Hematopoietic multipotent progenitor cell treated with erythropoietin and hydrocortisone succinate and interleukin-3 and kit ligand, for 8 days (in vitro differentiated cells): ENCODE measurements at places on chromosomes 2 and 18.

GRCh38 chr2:177679611-177680605 lies 287.3 kb downstream of the AGPS start:
- peak; percentile 84 for DNase-seq

DNA sequence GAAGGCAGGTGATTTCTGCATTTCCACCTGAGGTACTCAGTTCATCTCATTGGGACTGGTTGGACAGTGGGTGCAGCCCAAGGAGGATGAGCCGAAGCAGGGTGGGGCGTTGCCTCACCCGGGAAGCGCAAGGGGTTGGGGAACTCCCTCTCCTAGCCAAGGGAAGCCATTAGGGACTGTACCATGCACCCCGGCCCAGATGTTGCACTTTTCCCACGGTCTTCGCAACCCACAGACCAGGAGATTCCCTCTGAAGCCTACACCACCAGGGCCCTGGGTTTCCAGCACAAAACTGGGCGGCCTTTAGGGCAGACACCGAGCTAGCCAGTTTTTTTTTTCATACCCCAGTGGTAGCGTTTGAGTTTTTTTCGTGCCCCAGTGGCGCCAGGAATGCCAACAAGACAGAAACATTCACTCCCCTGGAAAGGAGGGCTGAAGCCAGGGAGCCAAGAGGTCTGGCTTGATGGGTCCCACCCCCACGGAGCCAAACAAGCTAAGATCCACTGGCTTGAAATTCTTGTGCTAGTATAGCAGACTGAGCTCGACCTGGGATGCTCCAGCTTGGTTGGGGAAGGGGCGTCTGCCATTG lies 75.9 kb upstream of the RANBP2 start:
- DNase-seq: no peak

DNA sequence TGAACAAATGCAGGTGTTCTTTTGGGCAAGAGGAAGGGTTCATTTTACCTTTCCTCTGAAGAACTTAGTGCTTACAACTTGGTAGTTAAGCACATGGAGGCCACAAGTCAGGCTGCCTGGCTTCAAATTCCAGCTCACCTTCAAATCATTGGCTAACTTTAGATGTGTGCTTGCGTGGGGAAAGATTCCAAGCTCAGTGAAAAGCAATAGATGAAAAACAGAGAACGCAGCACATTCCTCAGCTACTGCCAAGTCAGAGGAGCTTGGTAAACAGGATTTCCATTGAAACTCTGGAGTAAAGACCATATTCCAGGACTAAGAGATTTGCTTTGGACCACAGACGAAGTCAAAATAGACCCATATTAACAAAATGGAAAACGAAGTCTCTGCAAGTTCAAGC lies 96.3 kb upstream of the ASB18 start:
- DNase-seq: no peak

DNA sequence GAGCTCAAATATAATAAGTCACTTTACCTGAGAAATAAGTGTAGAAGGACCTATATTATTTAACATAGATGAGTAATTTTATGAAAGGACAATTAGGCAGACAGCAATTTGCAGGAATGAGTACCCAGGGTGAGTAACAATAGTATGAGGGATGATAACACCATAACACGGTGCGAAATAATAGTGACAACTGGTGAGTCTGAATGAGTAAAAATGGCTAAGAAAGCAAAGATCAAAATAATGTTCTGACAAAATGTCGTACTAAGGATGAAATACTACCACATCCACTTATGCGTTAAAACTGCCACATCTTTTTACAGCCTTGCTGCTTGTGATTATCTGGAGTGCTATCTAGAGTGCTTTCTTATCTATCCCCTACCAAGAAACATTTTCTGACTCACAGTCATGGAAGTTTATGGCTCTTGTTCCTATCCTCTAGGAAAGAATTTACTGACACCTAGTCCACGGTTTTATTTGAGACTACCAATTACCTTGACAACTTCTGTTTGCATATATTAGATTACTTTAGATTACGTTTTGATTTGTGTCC lies 929.7 kb downstream of the LRP1B start:
- DNase-seq: no peak

- DNase-seq: no peak
Observed at GRCh38 chr2:237870754-237871651, 11.6 kb downstream of the RAMP1 start.

- no peak for DNase-seq
Observed at GRCh38 chr2:50772607-50773006, 259.3 kb downstream of the NRXN1 start.

DNA sequence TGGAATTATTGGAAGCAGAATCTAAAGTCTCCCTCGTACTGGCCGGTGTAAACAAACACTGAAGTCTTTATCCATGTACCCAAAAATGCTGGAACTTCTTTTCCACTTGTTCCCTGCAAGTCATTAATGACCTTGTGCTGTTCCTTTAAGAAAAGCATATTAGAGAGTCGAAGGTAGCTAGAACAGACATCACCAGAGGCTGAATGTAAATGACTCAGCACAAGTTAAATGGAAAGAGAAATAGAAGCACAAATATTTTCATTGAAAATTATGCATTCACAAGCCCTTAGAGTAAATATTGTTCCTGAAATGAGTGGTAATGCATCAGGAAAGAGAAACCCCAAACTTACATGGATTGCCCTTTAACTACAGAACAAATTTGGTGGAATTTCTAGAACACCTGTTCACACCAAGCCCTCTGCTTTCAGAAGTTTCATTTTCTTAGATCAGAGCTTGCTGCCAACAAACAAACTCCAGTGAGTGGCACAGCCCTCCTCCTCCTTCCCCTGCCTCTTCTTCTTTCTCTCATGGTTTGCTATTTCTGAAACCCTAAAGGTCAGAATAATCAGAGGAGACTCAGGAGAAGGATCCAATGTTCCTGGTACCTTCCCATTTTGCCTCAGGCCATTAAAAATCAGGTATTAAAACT lies 264.3 kb downstream of the TXNL1 start:
- no peak for DNase-seq

DNA sequence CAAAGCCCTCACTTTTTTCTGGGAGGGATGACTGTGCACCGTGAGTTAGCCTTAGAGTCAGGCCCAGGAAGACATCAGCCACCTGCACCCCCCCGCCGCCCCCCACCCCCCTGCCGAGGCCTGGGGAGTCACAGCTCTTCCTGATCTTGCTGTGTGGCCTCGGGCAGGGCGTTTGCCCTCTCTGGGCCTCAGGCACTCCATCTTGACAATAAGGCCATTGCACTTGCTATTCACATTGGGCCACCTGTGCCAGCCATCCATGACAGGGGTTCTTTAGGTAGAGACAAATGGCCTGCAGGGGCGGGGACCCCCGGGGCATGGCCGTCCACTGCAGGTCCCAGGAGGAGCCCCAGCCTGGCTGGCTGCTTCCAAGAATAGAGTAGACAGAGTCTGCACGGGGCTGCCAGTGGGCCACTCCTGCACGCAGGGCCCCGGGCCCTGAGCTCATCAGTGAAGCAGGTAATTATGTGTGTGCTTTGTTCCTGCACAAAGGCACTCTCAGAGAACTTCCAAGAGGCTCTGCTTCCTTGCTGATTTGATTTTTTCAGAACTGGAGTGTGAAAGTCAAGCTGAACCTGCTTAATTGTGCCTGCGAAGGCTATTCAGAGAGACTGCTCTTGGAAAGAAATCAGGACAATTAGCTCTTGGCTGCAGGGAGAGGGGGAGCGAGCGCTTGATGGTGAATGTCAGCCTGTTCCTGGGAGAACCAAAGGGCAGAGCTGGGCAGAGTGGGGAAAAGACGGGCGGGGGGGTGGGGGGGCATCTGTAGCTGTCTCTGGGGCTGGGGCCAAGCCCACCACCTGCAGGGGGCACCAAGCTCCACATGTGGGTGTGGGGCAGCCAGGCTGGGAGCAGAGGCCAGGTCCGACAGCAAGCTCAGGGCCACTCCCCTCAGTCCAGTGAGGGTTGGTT lies 40.3 kb downstream of the RRM2 start:
- no peak for DNase-seq

GRCh38 chr18:26978812-26979341 lies 113.4 kb upstream of the AQP4 start:
- DNase-seq: no peak

DNA sequence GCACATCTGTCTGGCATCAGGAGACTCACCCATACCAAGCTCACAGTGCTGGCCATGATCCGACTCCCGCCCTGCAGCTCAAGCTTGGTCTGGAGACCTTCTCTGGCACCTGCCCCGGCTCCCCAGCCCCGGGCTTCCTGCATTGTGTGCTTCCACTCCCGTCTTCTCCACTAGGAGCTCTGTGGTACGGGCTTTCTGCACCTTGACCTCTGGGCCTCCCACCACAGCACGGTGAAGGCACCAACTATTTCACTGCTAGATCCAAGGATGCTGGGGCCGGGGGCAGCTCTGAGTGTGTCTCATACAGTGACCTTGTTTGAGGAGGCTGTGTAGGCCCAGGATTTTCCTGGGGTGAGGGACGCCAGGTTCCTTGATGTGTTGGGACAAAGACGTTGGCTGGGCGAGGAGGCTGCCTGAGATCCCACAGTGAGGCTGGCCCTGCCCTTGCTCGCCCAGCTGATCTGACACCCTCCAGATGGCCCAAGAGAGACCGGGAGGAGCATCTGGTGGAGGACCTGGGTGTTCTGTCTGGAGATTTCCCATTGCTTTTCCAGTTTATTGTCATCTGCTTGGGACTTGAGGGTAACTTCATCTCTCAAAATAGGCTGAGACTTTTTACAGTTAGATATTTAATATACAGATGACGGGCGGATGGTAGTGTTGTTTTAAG lies 64.0 kb downstream of the HPCAL1 start:
- DNase-seq: no peak
